Cerebellum (tissue), 4 donors: ENCODE measurements at places on chromosomes 7 and 10.

GRCh38 chr7:12518920-12519681, 51.4 kb upstream of the SCIN start:
- DNase-seq = no peak

DNA sequence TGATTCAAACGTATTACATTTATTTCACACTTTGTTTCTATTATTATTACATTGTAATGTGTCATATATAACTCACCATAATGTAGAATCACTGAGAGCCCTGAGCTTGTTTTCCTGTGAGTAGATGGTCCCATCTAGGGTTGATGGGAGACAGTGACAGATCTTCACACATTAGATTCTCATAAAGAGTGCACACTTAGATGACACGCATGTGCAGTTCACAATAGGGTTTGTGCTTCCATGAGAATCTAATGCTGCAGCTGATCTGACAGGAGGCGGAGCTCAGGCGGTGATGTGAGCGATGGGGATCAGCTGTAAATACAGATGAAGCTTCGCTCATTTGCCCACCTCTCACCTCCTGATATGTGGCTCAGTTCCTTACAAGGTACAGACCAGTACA, 36.1 kb downstream of the BMPER start:
- no peak for DNase-seq

GRCh38 chr7:28956608-28957063, 1.5 kb downstream of the TRIL start:
- peak; percentile 40 for DNase-seq

- no peak for DNase-seq
These were observed 82.8 kb upstream of the EEPD1 start for GRCh38 chr7:36070230-36070629.

DNA sequence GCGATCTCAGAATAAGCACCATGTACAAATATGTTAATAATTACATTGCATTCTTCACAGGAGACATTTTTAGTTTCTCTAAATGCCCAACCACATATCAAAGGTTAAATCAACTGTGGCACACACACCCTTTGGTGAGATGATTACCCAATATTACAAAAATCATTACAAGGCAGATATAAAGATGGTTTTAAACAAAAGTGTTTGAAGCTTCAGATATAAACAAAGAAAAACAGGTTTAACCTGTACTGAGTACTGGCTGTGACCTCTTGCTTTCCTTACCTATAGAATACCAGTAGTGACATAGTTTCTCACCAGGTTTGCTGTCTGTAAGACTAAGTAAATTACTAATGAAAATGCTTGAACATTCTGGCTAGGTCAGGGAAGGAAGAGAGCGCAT, 360.0 kb upstream of the IGFBP3 start:
- no peak for DNase-seq

DNA sequence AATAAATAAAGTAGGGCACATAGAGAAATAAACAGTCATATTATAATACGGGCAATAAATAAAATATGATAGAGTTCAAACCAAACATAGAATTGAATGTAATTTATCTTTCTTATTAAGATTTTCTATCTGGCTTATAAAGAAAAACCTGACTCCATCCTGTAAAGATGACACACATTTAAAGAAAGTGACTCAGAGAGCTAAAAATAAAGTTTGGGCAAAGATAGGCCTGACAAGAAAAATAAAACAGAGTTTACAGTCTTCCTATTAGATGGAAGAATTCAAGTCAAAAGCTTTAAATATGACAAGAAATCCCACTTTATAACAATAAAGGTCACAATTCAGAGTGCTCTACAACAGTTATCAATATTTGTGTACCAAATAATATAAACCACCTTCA, 580.6 kb downstream of the PHTF2 start:
- DNase-seq = no peak

DNA sequence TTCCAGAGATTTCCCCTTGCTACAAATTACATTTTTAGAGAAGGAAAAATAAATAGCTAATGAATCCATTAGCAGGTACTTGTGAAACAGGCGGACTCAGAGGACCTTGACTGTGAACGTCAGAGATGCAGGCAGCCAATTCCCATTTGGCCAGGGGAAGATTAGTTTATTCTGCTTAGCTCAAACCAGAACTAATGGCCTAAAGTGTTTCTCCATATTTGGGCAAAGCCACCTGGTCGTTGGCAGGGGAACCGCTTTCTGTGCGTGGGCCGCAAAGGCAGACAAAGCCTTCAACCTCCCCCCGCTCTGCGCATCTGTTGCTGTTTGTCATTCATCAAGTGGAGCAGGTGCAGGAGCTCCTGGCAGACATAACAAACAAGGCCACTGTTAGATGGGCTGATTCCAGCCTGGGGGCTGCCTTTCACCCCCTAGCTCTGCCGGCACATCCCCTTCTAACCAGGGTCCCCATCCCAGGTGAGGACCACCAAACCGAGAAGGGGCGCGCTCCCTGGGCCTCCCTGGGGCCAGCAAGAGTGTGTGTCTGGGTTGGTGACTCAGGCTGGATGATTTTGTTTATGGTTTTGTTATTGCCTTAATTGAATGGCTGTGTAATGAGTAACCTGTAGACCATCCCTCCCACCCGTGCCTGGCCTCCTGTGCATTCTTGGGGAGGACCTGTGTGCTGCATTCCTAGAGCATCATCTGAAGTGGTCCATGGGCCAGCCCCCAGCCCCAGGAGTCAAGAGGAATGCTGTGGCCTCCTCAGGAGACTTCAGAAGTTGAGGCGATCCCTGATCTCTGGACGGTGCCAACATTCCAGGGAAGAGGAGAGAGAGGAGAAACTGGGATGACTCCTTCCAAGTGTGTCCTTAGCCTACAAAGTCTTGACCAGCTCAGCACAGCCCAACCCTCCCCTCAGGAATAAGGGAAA, 14.5 kb upstream of the CPA1 start:
- peak; percentile 86 for DNase-seq

DNA sequence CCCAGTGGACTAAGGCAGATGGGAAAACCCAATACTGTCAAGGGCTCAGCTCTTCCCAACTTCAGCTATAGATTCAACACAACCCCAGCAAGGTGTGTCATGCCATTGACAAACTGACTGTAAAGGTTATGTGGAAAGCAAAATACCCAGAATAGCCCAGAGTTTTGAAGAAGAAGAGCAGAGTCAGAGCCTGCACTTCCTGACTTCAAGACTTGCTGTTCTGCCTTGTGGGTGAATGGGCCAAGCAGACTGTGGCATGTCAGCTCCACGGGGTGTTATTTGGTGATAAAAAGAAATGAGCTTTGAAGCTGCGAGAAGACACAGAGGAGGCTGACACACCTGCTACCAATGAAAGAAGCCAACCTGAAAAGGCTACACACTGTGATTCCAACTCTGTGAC, 89.7 kb downstream of the NKX6-2 start:
- DNase-seq = no peak

- DNase-seq = no peak
These were observed 476.9 kb downstream of the KCNMA1 start for GRCh38 chr10:77160679-77161078.

DNA sequence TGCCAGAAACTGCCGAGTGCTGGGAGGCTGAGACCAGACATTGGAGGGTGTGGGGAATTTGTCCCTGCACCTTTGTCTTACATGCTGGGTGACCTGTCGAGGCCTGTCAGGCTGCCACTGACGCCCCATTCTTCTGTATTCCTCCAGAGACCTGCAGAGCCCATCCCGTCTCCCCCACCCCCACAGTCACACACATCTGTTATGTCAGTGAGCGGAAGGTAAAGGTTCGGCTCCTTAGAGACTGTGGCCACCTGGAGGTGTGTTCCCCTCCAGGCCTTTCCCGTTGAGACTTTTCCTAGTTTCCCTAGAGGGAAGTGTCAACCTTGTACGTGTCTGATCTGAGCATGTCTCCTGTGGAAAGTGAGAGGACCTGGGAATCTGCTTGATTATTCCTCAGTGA, 84.5 kb downstream of the ATXN7L1 start:
- no peak for DNase-seq

GRCh38 chr7:138785587-138786437, 12.0 kb upstream of the TMEM213 start:
- DNase-seq = no peak

GRCh38 chr7:135490783-135491182, 19.1 kb downstream of the CNOT4 start:
- DNase-seq = peak; percentile 10

DNA sequence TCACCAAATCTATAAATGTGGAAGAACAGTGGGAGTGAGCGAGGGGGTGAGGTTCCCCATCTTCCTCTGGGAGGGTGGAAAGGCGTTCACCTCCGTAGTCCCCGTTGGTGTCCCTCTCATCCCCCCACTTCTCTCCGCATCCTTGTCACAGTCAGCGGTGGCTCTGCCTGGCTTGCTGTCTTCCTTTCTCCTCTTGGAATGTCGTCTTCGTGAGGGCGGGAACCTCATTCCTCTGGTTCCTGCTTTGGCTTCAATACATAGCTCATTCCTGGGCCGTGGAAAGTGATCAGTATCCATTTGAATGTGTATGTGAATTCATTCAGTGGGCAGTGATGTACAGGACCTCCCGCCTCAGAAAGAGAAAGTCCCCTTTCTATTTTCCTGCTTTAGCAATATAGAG, 289.4 kb downstream of the CAMK1D start:
- DNase-seq = no peak

- no peak for DNase-seq
These were observed 380.7 kb downstream of the DNAJB6 start for GRCh38 chr7:157717211-157718174.

DNA sequence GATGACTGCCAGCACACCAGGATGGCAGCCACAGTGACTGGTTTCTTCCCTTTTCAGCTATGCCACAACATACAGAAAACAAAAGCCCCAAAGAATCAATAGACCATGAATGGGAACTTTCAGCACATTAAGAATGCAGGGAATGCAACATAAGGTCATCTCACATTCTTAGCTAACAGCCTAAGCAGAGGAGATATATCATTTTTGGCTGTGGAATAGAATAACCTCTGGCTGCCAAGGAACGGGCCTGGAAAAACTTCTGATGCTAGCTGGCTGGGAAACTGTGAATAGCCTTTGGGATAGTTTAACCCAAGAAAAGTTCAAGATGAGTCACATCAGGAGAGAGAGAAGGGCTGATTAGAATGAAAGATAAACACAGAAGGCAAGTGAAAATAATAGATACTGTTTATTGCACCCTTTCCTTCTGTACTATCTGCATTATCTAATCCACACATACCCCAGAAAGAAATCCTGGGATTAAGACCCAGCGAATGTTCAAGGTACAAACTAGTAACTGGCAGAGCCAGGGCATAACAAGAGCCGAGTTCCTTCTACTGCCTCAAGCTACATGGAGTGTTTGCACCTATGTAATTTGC, 169.2 kb downstream of the SEMA3A start:
- DNase-seq = no peak

GRCh38 chr7:69192134-69192533, 406.1 kb upstream of the AUTS2 start:
- DNase-seq = no peak

DNA sequence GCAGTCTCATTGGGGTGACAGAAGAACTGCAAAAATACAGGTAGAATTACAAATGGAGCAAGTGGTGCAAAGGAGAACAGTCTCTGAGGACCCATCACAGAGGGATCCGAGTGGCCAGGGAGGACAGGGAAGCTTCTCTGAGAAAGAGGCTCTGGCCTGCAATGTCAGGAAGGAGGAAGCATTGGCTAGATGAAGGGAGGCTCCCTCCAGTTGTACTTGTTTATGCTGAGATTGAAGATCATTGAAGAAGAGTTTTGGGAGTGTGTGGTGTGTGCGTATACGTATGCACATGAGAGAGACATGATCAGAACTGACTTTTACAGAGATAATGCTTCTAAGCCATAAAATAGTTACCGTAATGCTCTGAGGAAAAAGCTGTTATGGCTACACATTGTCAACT, 274.7 kb upstream of the FZD8 start:
- DNase-seq = no peak

- DNase-seq = no peak
These were observed 513.5 kb downstream of the PTPRN2 start for GRCh38 chr7:158073845-158074840.

- no peak for DNase-seq
These were observed 8.5 kb upstream of the NRCAM start for GRCh38 chr7:108464743-108465142.

GRCh38 chr10:126904516-126904817, 761 bp upstream of the DOCK1 start:
- no peak for DNase-seq

DNA sequence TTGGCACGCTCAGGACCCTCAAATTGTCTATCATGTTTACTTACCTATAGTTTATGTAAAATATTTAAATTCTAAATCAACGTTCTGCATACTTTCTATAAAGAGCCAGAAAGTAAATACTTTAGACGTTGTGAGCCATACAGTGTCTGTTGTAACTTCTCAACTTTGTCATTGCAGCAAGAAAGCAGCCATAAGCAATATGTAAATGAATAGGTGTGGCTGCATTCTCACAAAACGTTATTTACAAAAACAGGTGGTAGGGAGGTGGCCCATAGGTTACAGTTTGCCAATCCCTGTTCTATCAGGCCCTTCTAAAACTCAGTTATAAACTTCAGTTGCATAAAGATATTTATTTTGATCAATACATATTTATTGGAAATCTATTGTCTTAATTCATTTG, 12.1 kb upstream of the NPY start:
- no peak for DNase-seq

- DNase-seq = no peak
These were observed 116.2 kb downstream of the LSMEM1 start for GRCh38 chr7:112596981-112597380.

DNA sequence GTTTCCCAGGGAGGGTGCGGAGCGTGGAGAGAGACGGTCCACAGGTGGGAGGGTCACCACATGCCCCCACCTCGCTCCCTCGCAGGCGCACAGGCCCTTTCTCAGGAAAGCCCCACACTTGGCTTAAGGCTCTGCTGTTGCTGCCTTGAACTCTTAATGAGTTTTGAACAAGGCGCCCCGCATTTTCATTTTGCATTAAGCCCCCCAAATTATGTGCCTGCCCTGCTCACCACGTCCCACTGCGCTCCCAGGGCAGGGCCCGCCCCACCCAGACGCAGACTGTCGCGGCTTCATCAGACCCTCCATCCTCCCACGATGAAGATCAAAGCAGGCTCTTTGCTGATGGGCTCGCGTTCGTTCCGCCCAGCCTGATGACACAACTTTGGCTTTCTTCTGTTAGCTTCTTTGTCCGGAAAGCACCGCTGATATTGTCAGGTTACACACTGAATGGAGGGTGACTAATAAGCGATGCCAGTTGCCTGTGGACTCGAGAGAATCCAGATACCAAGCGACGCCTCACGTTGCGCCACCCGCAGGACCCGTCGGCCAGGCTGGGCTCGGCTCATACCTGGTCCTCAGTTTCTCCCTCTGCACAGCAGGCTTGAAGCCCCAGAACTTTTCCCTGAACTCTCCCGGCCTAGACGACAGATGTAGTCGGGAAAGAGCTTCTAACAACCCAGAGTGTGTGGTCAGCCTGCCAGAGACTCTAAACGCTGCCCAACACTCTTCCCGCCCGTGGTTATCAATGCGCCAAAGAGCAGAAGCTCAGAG, 9.5 kb downstream of the CALML3 start:
- no peak for DNase-seq

DNA sequence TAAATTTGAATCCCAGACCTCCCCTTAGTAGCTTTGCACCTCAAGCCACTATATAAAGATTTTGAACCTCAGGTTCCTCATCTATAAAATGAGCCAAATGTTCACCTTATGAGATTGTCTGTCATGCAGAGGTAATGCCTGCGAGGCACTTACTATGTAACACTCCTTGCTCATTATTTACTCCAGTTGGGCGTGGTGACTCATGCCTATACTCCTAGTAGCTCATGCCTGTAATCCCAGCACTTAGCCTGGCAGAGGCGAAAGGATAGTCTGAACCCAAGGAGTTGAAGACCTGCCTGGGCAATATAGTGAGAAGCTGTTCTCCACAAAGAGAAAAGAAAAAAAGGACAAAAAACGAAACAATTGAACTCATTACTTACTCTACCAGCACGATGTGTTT, 82.2 kb downstream of the MDFIC start:
- DNase-seq = no peak

- no peak for DNase-seq
These were observed 386.6 kb upstream of the POM121L12 start for GRCh38 chr7:52648872-52649271.
